Mesendoderm (in vitro differentiated cells): ENCODE measurements at places on chromosomes 7 and 10.

DNA sequence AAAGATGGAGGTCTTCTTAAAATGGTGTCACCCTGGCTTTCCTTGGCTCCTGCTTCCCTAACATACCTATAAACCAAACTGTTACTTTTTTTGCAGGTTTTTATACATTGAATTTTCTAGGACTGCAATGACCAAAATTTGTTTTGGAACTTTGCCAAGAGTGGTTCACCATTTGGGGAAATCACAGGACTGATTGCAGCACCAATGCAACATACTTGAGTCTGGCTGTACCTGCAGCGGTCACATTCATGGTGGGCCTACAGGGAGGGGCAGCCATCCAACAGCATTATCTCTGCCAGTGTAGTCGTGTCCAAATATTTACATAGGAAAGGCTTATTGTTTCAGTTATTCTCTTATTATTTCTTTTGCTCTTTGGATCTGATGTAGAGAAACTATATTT is 69.0 kb downstream of the HACD1 start:
- no peak for DNase-seq

- peak; percentile 56 for DNase-seq
These were observed 178.0 kb downstream of the SRPK2 start for GRCh38 chr7:105210721-105211205.

DNA sequence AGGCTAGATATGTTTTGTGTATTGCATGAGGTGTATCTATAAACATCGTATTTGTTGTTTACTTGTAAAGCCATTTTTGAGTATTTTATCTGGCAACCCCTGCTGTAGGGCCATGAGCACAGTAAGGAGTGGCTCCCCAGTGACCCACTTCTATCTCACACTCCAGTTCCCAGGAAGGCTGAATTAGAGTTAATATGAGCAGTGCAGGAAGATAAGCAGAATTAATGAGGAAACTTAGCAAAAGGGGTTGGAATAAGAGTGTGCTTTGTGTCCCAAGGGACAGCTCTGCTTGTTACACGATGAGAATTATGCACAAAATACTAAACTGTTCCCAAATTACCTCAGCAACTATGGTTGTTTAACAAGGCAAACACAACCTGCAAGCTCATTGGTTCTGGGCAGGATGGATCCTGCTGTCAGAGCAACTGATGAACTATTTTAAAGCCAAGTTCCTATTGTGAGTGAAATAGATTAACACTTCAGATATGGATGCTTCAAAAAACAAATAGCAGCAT is 1005.8 kb downstream of the NRG3 start:
- DNase-seq = peak; percentile 5

- no peak for DNase-seq
These were observed 105.1 kb upstream of the TCF7L2 start for GRCh38 chr10:112844681-112845544.

DNA sequence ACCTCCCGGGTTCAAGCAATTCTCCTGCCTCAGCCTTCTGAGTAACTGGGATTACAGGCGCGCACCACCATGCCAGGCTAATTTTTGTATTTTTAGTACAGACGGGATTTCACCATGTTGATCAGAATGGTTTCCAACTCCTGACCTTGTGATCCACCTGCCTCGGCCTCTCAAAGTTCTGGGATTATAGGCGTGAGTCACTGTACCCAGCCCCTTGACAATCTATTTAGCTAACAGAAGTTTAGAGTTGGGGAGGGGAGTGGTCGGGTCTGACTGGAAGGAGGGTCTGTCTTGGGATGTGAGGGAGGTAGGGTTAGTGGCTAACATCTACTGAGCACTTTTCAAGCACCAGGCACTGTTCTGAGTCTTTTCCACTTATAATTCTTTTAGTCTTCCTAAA is 27.0 kb upstream of the ZCCHC24 start:
- DNase-seq = no peak

DNA sequence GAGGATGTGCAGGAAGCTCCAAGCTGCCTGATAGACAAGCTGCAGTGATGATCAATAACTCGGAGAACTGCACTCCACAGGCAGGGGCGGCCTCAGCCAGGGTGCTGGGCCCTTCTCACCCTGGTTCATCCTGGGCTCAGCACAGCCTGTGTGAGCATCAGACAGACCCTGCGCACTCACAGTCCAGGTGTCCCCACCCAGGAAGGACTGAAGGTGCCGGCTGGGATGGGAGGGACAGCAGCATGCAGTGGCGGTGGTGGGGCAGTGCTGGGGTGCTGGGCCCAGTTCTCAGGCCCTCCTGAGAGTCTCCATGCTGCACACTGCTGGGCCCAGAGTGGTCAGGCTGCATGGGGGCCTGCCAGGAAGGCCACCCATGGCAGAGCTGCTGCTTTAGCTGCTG is 74.1 kb downstream of the ITIH5 start:
- no peak for DNase-seq

DNA sequence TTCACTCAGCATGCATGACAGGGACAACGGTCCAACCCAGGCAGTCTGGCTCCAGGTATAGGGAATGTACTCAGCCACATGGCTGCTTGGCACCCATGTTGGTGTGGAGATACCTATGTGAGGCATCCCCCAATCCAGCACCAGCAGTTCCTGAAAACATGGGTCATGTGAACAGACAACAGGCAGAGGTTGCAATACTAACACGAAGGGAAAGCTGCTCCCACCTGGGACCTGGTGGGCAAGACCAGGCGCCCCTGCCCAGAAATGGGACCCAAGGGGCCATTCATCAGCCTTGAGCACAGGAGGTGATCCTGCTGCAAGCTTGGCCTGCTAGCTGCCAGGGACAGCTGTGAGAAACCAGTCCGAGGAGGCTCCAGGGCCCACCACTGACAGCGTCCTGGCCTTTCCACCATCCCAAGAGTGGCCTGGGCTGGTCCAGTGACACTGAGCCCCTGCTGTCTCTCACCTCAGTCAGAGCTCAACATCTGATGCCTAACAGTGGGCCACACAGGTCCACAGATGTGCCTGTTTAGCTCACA is 142.3 kb downstream of the ARHGAP22 start:
- no peak for DNase-seq

DNA sequence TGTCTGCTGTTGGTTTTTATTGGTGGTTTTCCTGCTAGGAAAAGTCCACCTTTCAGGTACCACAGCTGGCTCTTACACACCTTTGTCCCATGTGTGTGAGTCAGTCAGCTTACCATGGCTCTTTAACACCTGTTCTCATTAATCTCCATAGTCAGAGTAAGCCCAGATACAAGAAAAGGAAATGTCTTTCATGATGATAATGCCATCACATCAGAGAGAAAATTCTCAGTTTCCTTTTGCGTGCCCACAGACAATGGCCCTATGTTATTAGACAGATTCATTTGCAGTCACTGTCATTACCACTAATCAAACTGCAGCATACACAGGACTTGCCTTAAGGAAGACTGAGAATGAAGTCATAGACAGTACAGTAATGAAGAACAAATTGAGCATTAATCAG is 1583.6 kb upstream of the LRRTM3 start:
- no peak for DNase-seq

GRCh38 chr7:11750191-11750590 is 81.8 kb downstream of the THSD7A start:
- DNase-seq = no peak

DNA sequence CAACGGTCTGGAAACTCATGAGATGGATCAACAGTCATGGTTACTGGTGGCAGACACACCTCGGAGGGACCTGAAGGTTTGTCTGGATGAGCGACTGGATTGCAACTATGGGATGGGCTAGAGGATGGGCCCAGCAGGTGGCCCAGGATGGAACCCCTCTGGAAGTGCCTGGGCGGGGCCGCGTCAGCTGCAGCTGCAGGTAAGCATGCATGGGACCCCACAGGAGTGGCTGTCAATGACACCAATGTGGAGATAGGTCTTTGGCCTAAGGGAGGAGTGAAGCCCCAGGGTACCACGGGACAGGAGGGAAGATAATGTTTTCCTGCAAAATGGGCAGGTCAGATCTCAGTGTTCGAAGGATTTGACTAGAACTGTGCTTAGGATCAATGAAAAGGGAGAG is 103.4 kb downstream of the LANCL2 start:
- DNase-seq = no peak

GRCh38 chr10:16777473-16778370 is 39.5 kb downstream of the RSU1 start:
- peak; percentile 64 for DNase-seq

DNA sequence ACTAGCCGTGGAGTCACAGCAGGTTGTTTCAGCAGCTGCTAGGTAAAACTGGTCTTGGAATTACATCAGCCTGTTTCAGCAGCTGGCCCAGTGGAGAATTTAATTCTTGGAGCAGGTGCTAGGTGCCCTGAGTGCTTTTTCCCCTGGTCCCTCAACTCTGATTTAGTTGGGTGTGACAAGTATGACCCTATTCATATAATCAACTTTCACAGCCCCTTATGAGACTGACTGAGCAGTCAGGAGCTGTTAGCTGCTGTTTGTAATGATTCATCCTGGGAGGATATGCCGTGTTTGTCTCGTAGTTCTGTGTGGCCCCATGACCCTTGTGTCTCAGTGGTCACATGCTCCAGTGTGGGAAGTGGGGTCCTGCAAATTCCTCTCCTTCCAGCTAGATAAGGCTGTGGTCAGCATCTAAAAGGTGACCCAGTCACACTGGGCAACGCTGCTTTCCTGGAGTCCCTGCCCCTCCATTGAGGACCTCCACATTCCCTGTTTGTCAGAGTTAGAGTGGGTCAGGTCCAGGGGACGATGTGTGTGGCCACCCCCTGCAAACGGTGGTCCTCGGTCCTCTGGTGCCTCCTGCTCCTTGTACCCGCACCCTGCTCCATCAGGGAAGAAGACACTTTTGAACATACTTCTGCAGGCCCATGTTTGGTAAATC is 28.3 kb downstream of the TBATA start:
- DNase-seq = no peak

DNA sequence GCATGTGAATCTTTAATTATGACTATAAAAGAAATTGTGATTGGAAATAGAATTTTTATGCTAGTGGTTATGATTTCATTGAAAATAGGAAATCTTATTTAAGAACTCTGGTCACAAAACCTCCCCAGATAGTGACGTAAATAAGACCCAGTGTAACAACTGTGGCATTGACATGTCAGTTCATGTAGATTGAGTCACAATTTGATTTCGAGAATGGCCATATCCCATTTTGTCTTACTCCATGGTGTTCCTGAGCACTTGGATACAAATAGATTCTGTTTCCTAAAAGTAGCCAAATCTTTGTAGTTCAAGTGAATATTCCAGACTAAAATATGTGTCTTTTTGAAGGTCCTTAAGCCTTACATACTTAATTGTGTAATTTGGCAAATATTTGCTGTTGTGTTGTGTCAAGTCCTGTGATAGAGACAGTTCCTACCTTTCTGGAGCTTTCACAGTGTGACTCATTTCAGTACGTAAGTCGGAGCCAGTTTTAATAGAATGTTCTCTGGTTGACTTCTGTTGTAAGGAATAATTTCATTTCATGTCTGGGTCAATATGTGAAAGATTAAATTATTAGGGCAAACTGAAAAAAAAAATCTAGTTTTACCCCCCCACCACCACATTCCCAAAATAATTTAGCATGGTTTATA is 37.1 kb upstream of the TOMM7 start:
- DNase-seq = no peak

GRCh38 chr7:105940109-105940508 is 23.0 kb upstream of the CDHR3 start:
- DNase-seq = no peak

GRCh38 chr7:130875901-130876300 is 141.9 kb upstream of the KLF14 start:
- no peak for DNase-seq

DNA sequence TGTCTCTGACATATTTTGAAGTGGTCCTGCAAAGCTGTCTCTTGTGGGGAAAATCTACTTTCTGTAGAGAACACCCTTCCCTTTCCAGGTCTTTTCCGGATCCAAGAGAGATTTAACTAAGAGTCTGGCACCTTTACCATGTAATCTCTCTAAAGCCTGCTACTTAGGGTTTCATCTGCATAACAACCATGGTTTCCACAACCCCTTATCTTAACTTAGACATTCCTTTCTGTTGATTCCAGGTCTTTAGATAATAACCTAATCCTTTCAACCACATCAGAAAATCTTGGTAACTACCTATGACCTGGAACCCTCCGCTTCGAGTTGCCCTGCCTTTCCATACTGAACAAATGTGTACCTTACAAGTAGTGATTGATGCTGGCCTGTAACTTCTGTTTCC is 243.6 kb upstream of the PTER start:
- peak; percentile 94 for DNase-seq

- DNase-seq = no peak
These were observed 28.0 kb upstream of the CABCOCO1 start for GRCh38 chr10:61634746-61635145.

- DNase-seq = peak; percentile 86
These were observed 31.9 kb upstream of the GUSB start for GRCh38 chr7:66013938-66014337.
